Amygdala (tissue), 56 donors: ENCODE measurements at places on chromosomes 2 and 18.

- DNase-seq, result no peak
Observed at GRCh38 chr2:142981756-142982155, 104.3 kb downstream of the KYNU start.

DNA sequence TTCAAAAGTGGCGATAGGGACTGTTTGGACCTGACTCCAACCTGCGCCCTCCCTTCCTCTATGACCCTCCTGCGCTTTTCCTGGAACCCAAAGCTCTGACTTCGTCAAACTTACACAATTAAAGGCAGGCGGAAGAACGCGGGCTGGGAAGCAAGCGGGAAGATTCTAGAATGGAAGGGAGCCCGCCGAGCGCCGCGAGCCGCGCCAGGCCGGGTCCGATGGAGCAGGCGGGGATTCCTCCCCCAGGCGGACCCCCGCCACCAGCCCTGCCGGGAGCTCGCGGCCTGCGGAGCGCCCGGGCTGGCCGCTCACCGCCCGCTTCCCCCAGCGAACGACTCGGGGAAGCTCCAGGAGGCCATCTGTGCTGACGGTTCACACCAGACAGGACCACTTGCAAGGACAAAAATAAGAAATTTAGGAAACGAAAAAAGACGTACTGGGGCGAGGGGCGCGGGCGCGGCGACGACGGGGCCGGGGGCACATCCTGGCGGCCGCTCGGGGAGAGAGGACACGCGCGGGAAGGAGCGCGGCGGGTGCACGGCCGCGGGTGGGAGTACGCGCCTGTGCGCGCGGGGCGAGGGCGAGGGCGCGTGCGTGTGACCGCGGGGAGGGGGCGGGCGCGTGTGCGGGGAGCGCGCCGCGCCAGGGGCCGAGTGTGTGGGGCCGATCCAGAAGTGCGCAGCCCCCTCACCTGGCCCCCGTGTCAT is 1.1 kb upstream of the SALL3 start:
- DNase-seq, result no peak

DNA sequence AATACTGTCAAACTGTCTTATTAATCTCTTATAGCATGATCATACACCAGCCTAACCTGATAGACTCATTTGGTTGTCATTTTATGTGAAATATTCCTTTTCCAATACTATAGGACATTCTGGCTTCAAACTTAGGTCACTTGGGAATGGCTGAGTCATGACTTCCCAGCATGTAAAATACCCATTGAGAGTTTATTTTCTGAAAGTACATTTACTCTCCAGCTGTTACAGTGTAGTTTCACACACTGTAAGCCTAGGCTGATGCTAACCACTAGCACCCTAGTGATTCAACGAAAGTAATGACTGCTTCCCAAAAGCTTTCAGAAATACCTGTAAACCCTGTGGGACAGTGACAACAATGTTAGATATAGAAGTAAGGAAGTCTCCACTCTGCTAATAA is 93.8 kb downstream of the FIGN start:
- DNase-seq, result no peak

GRCh38 chr2:226216575-226216974 is 583.0 kb downstream of the IRS1 start:
- no peak for DNase-seq

DNA sequence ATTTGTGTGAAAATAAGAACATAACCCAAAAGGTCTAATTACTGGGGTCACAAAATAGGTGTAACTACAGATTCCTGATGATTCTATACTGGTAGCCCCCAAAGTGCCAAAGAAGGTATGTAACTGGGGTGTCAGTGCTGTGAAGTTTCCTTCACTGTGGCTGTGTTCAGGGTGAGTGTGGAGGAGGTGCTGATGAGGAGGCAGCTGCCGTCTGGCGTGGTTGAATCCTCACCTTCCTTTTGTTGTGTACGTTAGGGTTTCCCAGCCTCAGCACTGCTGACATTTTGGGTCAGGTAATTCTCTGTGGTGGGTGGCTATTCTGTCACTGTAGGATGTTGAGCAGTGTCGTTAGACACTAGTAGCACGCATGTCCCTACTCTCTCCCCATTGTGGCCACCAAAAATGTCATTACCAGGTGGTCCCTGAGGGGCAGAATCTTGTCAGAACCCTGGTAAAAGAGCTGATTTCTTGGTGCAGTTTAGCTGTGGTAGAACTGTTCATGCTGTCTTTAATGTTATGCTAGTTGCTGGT is 31.5 kb downstream of the ADNP2 start:
- DNase-seq, result no peak

DNA sequence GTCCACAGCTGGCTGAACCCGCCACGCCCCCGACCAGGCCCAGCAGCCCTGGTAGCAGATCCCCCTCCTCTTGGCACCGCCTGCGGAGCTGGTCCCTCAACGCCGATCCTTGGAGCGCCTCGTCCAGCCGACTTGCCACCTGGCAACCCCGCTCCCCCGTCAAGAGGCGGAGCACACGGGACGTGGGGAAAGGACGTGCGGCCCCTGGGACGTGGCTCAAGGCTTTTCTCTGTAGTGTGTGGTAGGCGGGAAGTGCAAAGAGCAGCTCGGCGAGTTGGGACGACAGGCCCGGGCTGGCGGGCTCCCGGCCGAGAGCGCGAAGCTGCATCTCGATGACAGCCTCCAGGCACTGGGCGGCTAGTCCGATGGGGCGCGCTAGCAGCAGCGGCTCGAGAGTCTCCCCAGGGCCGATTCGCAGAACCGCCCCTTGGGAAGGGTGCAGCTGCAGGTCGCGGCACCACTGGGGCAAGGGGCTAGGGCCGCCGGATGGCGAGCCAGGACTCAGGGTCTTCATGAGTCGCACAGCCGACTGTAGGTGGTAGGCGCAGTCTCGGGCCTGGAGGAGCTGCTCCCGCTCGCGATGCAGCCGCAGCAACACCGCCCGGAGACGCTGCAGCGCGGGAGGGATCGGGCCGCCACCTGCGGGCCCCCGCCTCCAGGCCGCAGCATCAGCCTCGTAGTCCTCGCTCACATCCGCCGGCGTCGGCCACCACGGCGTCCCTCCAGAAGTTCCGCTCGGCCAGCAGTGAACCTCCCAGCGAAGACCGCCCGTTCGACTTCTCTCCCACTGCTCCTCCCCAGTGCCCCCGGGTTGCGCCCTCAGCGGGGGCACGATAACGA is 617 bp downstream of the CCDC142 start:
- DNase-seq, result no peak

DNA sequence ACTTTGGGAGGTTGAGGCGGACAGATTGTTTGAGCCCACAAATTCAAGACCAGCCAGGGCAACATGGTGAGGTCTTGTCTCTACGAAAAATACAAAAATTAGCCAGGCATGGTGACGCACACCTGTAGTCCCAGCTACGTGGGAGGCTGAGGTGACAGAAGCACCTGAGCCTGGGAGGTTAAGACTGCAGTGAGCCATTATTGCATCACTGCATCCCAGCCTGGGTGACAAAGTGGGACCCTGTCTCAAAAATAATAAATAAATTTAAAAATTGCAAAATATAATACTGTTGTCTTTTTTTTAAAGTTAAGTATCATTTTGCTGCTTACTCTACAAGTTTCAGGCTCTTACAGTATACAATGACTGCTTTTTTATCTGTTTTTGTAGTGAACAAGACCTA is 4.0 kb upstream of the ANKRD12 start:
- no peak for DNase-seq

DNA sequence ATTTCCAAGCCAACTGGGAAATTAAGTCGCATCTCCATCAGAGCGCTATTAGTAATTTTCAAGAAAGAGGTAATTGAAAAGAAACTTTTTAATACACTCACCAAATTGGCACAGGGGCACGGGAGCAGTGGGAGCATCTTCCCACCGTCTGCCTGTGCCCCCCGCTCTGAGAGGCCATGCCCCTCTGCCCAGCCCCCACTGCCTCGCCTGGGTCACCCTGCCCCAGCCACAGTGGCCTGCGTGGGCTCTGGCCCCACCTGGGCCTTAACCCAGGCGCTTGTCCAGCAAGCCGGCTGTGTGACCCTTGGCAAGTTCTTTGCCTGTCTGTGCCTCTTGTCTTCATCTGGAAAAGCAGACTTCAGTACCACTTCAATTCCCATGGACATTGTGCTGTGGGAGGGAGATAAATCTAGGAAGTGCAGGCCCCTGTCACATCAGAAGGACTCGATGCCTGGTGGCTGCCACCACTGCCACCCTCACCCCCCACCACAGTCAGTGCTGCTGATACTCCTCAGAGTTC is 31.9 kb downstream of the GLI2 start:
- DNase-seq, result no peak

DNA sequence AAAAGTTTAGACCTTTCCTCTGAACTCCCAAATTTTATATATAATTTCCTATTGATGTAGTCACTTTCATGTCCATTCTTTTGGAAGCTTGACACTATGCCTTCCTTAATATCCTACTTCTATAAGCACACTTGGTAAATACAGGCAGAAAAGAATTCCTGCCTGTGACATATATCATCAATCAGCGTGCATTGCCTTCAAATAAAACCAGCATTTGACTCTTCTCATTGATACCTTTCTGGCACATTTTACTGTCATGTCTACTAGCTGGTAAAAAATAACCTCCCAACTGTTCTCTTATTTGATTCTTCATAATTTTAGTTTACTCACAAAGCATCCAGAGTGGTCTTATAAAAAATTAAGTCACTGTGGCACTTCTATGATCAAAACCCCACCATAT is 693.5 kb downstream of the CBLN2 start:
- DNase-seq, result no peak

- DNase-seq, result no peak
Observed at GRCh38 chr2:18834341-18834740, 245.0 kb upstream of the NT5C1B start.

DNA sequence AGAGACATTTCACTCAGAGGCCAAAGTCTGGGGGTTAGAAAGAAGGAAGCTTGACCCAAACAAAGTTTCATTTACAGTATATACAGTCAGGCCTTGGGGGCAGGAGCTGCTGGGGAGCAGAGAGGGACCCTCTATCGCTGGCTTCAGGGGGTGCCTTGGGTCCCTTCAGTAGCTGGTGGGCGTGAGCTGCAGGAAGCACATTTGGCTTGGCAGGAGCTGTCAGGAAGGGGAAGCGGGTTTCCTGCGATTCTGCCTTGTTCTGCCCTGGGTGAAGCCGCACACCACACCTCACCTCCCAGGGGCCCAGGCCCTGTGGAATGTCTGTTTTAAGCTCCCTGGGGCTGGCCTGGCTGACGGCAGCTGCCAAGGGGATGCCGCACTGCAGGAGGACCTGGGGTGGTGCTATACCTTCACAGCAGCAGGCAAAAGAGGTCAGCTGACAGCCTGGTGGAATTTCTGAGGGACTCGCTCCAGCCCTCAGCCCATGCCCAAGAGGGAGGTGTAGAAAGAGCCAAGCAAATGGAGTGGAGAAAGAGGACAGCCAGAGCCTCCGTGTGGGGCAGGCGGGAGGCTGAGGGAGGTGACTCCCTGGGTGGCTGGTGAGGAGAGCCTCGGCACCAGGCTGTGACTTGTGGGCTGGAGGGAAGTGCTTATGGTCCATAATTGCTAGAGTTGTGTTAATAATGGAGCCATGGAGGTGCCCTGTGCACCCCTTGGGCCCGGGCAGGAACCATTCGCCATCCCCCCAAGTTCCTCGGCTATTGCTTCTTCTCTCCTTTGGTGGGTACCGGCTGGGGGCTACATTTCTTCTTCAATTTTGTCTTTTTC is 43.9 kb downstream of the PSD4 start:
- no peak for DNase-seq

DNA sequence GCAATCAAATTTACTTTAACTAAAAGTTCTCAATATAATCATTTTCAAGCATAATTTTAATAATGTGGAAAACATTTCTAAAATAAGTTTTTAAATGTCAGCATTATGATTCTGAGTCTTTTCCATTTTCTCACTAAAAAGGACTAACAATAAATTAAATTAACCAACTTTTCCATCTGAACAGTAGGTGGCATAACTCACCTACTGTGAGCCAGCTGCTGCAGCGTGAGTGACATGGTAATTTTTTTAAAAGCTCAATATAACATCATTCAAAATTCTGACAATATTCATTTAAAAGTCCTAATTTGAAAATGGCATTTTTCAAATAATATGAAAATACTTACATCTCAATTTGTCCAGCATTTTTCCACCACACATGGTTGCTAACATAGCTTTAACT is 66.5 kb downstream of the DTNB start:
- DNase-seq, result no peak

DNA sequence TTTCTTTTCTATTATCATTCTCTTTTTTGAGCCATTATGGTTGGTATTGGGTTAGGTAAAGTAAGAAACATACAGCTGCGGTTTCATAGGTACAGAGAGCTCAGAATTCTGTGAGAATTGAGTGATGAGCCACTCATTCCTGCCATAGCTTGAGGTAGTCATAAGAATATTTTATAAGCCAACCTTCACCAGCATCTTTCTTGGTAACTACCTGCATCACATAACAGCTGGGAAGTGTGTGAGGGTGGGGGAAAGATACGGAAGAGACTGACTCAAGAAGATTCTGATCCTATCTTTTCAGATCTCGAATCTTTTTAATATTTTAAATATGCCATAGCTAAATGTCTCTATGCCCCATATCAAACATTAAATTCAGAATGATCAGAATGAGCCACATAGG is 313.8 kb upstream of the DDX18 start:
- DNase-seq, result no peak

- DNase-seq, result no peak
Observed at GRCh38 chr2:19879120-19879519, 22.7 kb downstream of the TTC32 start.

GRCh38 chr2:143163499-143163898 is 34.3 kb downstream of the ARHGAP15 start:
- no peak for DNase-seq

- no peak for DNase-seq
Observed at GRCh38 chr18:13642440-13642827, 83.9 kb downstream of the FAM210A start.

DNA sequence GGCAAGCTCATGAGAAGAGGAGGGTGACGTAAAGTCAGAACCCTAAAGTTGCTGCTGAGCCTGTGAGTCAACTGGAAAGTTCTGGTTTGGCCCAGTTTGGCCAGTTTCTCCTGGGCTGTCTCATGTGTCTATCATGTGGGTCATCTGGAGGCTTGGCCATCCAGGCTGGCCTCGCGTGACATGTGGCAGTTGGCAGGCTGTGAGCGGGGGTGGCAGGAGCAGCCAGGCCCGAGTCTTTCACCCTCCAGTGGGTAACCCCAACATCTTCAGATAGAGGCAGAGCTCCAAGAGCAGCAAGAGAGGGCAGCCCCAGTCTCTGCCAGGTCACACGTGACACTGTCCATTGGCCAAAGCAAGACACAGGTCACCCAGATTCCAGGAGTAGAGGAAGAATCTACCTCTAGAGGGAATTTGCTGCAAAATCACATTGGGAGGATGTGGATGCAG is 51.5 kb downstream of the FHOD3 start:
- no peak for DNase-seq

GRCh38 chr18:46856973-46857372 is 60.3 kb downstream of the PIAS2 start:
- no peak for DNase-seq

DNA sequence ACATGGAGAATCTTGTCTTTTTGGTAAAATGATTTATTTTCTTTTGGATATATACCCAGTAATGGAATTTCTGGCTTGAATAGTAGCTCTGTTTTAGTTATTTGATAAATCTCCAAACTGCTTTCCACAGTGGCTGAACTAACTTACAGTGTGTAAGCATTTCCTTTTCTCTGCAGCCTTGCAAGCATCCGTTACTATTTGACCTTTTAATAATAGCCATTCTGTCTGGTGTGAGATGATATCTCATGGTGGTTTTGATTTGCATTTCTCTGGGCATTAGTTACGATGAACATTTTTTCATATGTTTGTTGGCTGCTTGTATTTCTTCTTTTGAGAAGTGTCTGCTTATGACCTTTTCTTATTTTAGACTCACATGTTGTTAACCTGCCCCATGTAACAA is 190.2 kb downstream of the GALR1 start:
- DNase-seq, result no peak

GRCh38 chr2:128644718-128645256 is 326.1 kb upstream of the HS6ST1 start:
- no peak for DNase-seq
